Spinal cord (tissue), 10 donors: ENCODE measurements at places on chromosomes 5 and 9. TPM values are rescaled to one million over a fixed set of nuclear protein-coding genes. Genes with fewer than 3 reads are reported as not detected.

Gene PNPLA7
- polyA plus RNA-seq: 6.5 TPM

Gene KCNV2
- 0.57 TPM for polyA plus RNA-seq

Gene ST8SIA4
- polyA plus RNA-seq: 12.8 TPM

Gene KCNMB1
- polyA plus RNA-seq: 1.6 TPM

Gene IL5
- polyA plus RNA-seq: not detected

Gene BHMT2
- 8.2 TPM for polyA plus RNA-seq

Gene HAVCR2
- polyA plus RNA-seq: 8.9 TPM

Gene GMCL2
- polyA plus RNA-seq: not detected

Gene MTREX
- polyA plus RNA-seq: 65.6 TPM

Gene CENPH
- 15.3 TPM for polyA plus RNA-seq

Gene ENTREP1
- polyA plus RNA-seq: 102 TPM

Gene IFNE
- polyA plus RNA-seq: 0.18 TPM

Gene PRUNE2
- polyA plus RNA-seq: 49.3 TPM

Gene SERINC5
- polyA plus RNA-seq: 43.6 TPM

Gene ZBED3
- 14.6 TPM for polyA plus RNA-seq

Gene DBH
- polyA plus RNA-seq: 2.2 TPM

Gene CDH9
- 6.2 TPM for polyA plus RNA-seq

Gene ELAVL2
- polyA plus RNA-seq: 111 TPM

Gene ITGA1
- 8.2 TPM for polyA plus RNA-seq

Gene RNF180
- polyA plus RNA-seq: 10.0 TPM

Gene PLPP7
- polyA plus RNA-seq: 12.8 TPM

Gene RGS7BP
- 4.3 TPM for polyA plus RNA-seq

Gene GPRIN1
- polyA plus RNA-seq: 62.4 TPM

Gene TOR2A
- 23.5 TPM for polyA plus RNA-seq

Gene ANKRD31
- polyA plus RNA-seq: 0.51 TPM

Gene CLINT1
- polyA plus RNA-seq: 55.4 TPM

Gene PCSK5
- polyA plus RNA-seq: 8.8 TPM

Gene OR1Q1
- polyA plus RNA-seq: not detected

Gene CCDC152
- 9.5 TPM for polyA plus RNA-seq

Gene FBN2
- polyA plus RNA-seq: 11.9 TPM

Gene FRMPD1
- 5.4 TPM for polyA plus RNA-seq

Gene BTNL8
- 0.39 TPM for polyA plus RNA-seq

Gene COL15A1
- polyA plus RNA-seq: 21.4 TPM

Gene LPAR1
- 92.7 TPM for polyA plus RNA-seq

Gene SNCAIP
- 35.8 TPM for polyA plus RNA-seq

Gene CACNA1B
- polyA plus RNA-seq: 20.8 TPM

Gene OSTF1
- polyA plus RNA-seq: 28.3 TPM

Gene CXCL14
- 22.2 TPM for polyA plus RNA-seq

Gene DENND1A
- 29.2 TPM for polyA plus RNA-seq

Gene ADRB2
- polyA plus RNA-seq: 2.9 TPM

Gene IL9
- polyA plus RNA-seq: 1.0 TPM
